ENCODE measurements at places on chromosomes 7 and 10.

GRCh38 chr10:97259119-97259518 is 33.3 kb downstream of the ARHGAP19 start:
- no peak for DNase-seq

- no peak for DNase-seq
Observed at GRCh38 chr7:101200504-101200861, 353 bp downstream of the MOGAT3 start.

- no peak for DNase-seq
Observed at GRCh38 chr7:116162254-116162653, 48.1 kb upstream of the TES start.

GRCh38 chr7:21603462-21603861 is 60.6 kb downstream of the DNAH11 start:
- no peak for DNase-seq

- DNase-seq, result no peak
Observed at GRCh38 chr7:132800522-132800921, 224.3 kb upstream of the PLXNA4 start.

DNA sequence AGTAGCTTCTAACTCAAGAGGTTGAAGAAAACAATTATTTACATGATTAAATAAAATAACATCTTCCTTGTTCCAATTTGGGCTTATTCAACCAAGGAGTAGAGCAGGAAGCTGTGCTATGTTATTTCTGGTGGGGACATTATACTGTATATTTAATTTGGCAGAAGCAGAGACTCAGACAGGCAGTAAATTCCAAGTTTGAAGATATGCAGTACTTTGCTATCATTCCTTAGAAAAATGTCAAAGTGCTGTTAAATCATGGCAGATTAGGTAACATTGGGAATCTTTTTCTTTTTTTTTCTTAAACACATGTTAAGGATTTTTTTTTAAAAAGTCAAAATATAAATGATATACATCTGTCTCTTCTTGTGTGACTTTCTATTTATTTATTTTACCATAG is 190.1 kb downstream of the SUGCT start:
- DNase-seq, result no peak

DNA sequence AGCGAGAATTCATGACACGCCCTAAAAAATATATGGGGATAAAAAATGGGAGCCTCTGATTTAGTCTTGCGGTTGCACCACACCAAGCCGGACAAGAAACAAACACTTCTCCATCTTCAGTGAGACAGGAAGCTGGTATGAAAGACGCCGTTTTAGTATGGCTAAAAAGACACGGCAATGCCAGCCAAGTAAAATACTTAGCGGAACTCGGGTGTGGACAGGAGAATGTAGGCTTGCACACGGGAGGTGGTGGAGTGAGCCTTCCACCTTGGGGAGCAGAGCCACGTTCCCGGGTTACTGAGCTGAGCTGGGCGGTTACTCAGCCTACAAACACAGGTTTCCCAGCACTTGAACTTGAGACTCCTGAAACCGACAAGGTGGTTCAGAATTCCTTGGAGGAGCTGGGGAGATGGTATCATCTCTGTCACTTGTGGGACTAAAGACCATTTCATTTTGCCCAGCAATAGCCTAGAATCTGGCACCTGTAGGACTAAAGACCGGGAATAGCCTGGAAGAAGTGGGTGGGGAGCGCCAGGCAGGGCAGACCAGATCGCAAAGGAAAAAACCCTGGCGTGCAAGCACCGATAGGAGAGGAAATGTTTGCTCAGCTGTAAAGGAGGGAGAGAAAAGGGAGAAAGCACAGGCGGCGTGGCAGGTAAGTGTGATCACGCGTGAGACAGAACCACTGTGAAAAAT is 34.8 kb upstream of the SEPHS1 start:
- no peak for DNase-seq

DNA sequence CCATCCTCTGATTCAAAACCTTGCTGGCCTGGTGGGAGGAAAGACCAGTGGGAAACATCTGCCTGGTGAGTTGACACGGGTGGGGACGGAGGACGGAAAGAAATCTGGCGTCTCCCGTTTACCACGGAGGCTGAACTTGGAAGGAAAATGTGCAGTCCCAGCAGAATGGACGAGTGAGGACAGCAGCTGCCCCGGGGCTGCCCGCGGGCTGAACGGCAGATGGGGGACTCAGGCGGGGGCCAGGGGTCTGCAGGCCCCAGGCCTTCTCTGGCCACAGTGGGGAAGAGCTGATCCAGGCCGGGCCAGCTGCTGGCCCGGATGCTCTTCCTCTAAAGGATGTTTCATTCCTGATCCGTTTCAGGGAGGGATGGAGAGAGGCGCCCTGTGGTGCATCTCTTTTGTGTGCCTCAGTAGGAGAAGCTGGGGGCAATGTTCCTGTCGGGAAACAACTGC is 147.5 kb upstream of the CHST15 start:
- no peak for DNase-seq

DNA sequence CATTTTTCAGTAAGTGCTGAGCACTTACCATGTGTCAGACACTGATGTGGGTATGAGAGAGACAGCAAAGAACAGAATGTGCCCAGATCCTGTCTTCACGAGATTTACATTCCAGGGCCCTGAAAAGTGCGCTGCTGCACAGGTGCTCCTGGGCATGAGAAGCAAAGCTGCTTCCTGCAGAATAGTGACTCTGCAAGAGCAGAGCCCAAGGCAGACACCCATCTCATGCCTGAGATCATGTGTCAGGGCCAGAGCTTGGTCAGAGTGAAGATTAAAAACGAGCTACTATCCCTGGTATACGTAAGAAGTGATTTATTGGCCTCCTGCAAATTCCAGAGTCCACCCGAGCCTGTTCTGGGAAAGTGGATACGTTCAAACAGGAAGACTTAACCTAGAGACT is 824.4 kb downstream of the GRID1 start:
- DNase-seq, result no peak

DNA sequence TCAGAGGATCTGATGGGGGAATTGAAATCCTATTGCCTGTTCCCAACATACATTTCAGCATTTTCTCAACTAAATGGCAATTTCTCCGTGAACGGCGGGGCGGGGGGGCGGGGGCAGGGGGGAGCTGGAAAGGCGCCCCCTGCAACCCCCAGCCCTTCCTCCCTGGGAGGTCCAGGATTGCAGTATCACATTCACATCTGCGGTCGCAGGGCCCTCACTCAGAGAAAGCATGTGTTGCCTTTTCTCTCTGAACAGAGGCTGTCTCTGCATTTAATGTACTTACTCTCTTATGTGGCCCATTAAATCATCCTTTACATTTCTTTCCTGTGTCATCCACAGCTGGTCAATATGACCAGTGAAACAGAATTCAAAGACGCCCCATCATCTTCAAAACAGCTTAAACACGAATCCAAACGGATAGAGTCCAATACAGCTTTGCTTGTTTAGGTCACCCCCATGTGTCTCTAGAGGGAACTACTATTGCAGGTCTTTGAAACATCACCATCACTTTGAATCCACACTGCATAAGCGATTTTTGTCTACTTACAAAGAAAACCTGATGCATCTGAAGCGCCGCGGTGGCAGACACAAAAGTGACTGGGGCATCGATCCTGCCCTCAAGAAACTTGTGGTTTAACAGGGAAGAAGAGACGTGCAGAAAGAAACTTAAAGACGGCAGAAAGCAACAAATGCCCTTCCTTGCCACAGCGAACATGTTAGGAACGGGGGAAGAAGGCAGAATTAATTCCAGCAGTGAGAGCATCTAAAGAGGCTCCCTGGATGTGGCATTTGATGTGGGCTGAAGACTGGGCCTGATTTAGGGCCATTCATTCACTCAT is 17.0 kb upstream of the ECHDC3 start:
- no peak for DNase-seq

GRCh38 chr10:70616761-70617160 is 14.2 kb upstream of the PRF1 start:
- DNase-seq, result no peak

DNA sequence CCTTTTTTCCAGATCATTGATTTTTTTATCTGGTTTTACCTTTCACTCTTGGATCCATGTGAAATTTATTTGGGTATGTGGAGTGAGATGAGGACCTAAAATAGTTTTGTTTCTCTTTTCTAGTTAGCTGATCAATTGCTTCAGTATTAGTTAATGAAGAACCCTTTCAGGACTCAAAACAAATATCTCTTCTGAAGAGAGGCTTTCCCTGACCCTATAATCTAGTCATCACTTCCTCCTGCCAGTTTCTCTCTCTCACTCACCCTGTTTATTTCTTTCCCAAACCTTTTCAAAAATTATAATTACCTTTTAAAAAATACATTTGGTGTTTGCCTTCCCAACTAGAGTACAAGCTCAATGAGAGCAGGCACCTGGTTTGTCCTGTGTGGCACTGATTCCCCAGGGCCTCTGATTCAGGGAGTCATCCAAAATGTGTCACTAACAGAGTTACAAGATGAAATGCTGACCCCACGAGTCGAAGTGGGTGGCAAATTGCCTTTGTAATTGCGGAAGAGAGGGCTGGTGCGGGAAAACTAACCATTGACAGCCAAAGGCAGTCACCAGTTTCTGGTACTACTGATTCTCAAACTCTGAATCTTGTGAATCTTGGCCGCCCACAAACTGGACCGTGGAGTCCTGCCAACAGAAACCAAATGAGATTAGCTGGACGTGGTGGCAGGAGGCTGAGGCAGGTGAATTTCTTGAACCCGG is 2.4 kb downstream of the TMEM140 start:
- DNase-seq, result no peak

DNA sequence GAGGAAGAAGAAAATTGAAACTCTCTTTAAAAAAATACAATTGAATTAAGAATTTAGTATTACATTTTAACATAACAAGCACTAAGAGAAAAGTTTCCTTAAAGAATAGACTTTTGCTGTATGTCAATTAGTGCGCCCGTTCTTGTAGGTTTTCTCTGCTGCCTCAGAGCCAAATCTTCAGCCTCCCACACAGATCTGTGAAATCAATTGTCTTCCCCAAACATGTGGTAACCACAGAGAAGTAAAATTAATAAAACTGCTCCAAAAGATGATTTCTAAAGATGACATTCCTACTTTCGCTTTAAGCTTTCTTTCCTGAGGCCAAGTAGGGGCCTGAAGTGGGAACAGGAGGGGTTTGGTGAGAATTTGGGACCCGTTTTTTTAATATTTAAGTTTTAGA is 113.2 kb upstream of the ADO start:
- DNase-seq, result no peak

- no peak for DNase-seq
Observed at GRCh38 chr10:7577176-7577575, 89.6 kb downstream of the ITIH5 start.

- no peak for DNase-seq
Observed at GRCh38 chr10:16854623-16855022, 37.4 kb upstream of the RSU1 start.

DNA sequence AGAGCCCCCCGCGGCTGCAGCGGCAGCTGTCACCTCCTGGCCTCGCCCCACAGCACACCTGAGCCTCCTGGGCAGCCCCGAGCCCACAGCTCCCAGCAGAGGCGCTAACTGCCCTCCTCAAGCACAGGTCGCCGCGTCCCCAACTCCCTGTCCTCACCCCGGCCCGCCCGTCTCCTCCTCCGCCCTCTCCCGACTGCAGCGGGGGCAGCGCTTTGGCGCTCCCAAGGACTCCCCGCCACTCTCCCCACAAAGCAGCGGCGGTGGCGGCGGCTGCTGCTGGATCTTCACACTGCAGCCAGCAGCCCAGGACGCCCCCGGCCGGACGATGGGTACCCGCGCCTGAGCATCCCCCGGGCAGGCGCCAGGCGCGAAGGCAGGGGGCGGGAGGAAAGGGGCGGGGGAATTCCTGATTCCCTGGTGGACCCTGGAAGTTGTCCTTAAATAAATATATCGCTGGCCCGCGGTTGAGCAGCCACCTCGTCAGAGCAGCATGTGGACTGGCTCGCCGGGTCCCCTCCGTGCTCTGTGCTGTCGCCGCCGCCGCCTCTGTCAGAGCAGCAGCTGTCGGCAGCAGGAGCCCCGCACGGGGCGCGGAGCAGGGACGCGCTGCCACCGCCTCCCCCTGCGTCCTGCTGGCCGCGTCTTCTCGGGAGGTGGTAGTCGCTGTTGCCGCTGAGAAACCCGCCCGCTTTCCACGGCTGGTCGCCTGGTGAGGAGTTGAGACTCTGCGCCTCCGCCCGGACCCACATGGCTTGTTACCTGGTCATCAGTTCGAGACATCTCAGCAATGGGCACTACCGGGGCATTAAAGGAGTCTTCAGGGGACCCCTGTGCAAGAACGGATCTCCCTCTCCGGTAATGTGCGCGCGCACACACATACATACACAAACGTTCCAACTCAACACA is at the start of gene ZNF804B:
TSS of gene ZNF804B (plus strand) at position 471 of the 906 bp plus-strand sequence. CDS start at position 748, 277 bp downstream.
- no peak for DNase-seq
